Stimulated activated CD4-positive, alpha-beta T cell treated with anti-CD3 and anti-CD28 coated beads, Interleukin-1b, Interleukin-23, amount 100 ng/mL, for 1 hour (primary cell): ENCODE measurements at places on chromosomes 7 and 10.

- no peak for DNase-seq
Measured at GRCh38 chr10:132222726-132223125, 36.0 kb downstream of the DPYSL4 start.

GRCh38 chr10:44697116-44697515 is 214.0 kb upstream of the TMEM72 start:
- no peak for DNase-seq

DNA sequence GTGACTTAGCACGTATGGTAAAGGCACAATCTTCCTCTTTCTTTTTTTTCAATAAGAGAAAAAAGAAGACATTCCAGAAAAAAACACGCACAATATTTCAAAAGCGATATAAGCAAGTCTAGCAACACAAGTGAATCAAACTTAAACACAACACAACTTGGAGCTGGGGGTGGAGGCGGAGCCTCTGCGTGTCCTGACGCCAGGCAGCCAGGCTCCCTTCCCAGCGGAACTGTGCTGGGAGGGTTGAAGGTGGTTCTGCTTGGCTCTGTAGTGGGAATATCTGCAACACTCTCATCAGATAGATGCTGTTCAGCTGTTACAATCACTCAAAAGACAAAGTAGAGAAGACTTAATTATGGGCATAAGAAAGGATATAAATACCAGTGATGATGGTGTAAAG is 211.4 kb downstream of the WDR37 start:
- DNase-seq: no peak

GRCh38 chr7:143929224-143929920 is 5.7 kb upstream of the OR2F2 start:
- DNase-seq: no peak

GRCh38 chr7:20697351-20697750 is 81.9 kb downstream of the ABCB5 start:
- DNase-seq: no peak

- DNase-seq: no peak
Measured at GRCh38 chr7:41977151-41977651, 259.8 kb downstream of the GLI3 start.

- DNase-seq: no peak
Measured at GRCh38 chr7:42739638-42740037, 172.2 kb downstream of the C7orf25 start.

- no peak for DNase-seq
Measured at GRCh38 chr7:17184805-17185689, 113.4 kb upstream of the AHR start.
